NCI-H774 (cell line): ENCODE measurements at places on chromosomes 6 and 20.
A peak's percentile ranks its signal among the peaks of the same experiment; 100 is the strongest.

- DNase-seq, result no peak
Observed at GRCh38 chr6:158996856-158997255, 3.1 kb downstream of the RSPH3 start.

DNA sequence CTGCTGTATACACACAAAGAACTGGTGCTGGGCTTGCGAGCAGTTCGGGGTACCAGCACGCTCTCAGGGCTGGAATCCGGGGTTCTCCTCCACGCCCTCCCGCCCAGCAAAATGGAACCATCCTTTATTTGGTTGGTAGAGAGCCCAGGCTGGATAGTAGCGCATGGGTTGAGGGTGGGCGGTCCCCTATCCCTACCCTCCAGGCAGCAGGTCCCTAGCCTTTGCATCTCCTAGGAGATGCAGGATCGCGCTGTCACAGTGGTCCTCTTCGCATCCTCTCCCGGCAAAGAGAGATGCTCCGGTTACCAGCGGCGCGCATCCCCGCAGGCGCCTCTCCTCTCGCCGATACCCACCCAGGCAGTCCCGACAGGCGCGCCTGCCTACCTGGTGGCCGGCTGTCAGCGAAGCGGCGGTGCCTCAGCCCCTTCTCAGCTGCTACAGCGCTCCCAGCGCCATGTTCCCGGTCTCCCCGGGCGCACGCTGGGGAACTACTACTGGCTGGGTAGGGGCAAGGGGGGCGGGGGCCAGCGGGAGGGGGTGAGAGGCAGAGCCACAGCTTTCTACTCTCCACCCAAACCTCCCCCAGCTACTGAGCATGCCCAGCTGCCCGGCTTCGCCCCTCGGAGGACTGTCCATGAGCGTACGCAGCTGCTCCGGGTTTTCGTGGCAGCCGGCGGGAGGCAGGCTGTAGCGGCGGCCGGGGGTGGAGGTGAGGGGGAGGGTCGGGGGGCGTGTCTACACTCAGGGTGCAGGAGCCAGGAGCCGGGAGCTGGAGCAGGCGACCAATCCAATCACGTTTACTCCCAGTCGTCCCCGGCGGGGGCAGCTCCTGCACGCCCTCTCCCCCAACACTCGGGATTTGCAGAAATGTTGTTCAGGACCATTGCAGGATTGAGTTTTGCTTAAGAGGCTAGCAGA is at the start of gene PAK5:
Gene PAK5, minus strand, starts transcription at position 699 of the 918 bp plus-strand sequence. CDS start 194,748 bp downstream, outside the sequence.
- peak; percentile 89 for DNase-seq

DNA sequence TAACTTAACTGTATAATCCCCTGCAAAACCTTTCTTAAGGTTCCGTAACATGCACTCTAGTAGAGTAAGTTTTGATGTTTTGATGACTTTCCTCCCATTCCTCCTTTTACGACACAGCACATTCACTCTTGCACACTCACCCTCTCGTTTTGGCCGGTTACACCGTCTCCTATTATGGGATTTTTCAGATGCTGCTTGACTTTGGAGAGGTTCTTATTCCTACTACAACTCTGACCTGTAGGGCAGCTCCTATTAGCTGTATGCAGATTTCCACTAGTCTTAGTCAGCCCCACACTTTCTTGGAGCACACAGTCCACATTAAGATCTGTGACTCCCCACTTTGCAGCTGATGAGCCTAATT is 223.7 kb upstream of the SYNCRIP start:
- no peak for DNase-seq

DNA sequence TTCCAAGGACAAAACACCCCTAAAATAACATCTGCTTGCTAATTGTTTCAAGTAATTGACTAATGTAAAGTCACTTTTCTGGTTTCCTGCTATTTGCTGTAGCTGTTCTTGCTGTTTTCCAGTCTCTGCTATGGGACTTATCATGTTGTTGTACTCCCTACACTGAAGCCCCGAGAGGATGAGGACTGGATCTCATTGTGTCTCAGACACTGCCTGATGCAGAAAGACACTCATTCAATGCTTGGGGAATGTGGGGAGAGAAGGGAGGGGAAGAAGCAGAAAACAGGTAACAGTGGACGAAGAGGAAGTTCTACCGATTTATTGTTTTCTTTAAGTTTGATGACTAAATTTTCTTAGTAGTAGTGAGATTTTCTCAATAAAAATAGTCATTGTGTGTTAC is 79.8 kb downstream of the DOK5 start:
- no peak for DNase-seq

- DNase-seq, result no peak
Observed at GRCh38 chr20:57387463-57387862, 3.7 kb upstream of the RBM38 start.

- DNase-seq, result no peak
Observed at GRCh38 chr6:14818422-14818884, 427.4 kb upstream of the JARID2 start.

DNA sequence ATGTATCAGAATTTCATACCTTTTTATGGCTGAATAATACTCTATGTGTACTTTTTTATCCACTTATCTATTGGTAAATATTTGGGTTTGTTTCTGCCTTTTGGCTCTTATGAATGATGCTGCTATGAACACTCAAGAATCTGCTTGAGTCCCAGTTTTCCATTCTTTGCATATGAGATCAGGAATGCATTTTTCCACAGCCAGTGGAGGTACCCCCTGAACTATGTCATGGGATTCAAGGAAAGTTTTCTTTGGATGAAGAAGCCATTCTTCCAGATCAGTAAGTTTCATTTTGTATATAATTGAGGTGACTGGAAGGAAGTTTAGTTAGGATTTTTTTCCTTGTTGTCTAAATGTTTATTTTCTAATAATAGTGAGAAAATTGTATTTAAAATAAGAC is 40.9 kb downstream of the NKX2-4 start:
- no peak for DNase-seq

DNA sequence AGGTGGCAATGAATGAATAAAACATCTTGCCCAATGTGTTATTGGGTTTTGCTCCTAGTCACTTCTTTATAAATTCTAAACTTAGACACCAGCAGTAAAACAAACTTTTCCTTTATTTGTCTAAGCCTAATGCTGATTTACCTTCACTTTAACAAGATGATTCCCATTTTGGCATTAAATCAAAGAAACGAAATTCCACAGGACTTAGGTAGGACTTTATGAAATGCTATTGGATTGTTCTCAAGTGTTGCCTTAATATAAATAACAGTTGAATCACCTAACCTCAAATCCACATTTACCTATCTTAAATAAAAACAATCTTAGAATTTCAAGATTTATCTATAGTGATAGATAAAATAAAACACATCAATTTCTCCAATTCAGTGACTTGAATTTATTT is 831.8 kb downstream of the EPHA7 start:
- DNase-seq, result no peak
